ENCODE measurements at places on chromosomes 1 and 21. TPM values are rescaled to one million over a fixed set of nuclear protein-coding genes. Genes with fewer than 3 reads are reported as not detected.

DNA sequence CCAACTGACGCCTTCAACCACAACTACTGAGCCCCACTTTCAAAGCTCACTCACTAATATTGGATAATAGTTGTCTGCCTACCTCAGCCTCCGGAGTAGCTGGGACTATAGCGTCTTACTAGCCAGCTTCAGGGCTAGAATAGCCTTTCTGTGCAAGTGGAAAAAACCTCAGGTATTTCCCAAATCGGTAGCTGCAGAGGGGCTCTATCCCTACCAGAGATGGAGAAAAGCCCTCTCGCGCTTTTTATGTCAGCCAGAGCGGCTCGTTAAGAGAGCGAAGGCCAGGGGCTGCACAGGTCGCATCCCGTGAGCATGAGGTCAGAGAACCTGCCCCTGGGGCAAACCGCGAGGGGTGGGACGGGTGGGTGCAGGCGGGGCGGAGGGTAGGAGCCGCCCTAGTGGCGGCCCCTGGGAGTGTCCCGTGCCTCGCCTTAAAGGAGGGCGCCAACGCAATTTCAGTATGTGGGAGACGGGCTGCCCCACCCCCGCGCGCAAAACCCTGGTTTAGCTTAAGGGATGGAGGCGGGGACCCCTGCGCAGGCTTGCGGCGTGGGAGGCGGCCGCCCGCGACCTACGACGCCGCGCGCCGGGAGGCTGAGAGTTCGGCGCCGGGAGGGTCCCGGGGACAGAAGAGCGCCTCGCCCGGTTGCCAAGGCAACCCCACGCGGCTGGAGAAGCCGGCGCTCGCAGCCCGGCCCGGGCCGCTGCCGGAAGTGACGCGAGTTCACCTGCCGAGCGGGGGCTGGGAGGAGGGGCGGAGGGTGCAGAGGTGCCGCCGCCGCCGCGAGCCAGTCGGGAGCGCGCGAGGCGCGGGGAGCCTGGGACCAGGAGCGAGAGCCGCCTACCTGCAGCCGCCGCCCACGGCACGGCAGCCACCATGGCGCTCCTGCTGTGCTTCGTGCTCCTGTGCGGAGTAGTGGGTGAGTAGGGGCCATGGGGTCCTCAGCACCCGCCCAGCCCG lies at the start of gene CXADR:
CXADR (plus strand) TSS at position 791 of the 961 bp plus-strand sequence; CDS start at position 878, 87 bp downstream.
- no peaks in the 10 kb centered on the region for H3K36me3 ChIP-seq
- peaks cover 14% of the 10 kb centered on the region for H3K27me3 ChIP-seq
- peak; percentile 88 for DNase-seq

GRCh38 chr21:46063227-46063626 lies 34.7 kb upstream of the COL6A2 start:
- H3K27me3 ChIP-seq, result no peaks in the 10 kb centered on the region
- no peaks in the 10 kb centered on the region for H3K36me3 ChIP-seq
- no peak overlapping the region for H3K4me3 ChIP-seq
- no peak overlapping the region for H3K27ac ChIP-seq
- H3K4me1 ChIP-seq, result no peaks in the 10 kb centered on the region

The CD58 gene
- 51.2 TPM for total RNA-seq

DNA sequence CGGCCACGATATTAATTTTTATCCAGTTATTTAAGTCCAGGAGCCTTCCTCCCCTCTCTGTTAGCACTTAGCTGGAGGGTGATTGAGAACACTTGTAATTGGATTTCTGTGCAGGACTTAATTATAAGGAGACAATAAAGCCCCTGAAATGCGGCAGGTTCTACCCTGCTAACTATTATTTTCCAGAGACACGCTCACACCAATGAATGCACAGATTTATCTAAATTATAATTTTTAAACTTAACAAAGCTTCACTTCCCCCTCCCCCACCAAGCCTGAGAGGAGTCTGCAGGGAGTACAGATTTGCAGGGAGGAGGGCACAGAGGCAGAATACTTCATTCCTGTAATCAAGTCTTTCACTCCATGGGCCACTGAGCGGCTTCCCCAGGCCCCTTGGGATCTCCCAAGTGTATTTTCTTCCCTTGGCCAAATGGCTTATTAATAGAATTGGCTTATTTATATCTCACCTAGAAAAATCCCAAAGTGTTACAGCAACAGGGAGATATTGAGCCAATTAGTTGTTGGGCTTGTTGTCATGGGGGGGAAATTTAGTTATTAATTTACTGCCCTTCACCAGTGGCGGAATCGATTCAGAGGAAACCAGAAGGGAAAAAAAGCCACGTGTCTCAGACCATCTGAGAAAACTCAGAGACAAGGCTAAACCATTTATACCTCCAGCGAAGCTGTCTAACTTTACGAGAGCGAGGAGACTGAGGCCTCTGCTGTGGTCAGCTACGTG lies 99.0 kb upstream of the CD34 start:
- no peaks in the 10 kb centered on the region for H3K27me3 ChIP-seq
- no peaks in the 10 kb centered on the region for H3K36me3 ChIP-seq
- no peak overlapping the region for H3K4me3 ChIP-seq
- no peak overlapping the region for H3K27ac ChIP-seq

GRCh38 chr1:209023790-209024189 lies 559.7 kb upstream of the CAMK1G start:
- no peaks in the 10 kb centered on the region for H3K27me3 ChIP-seq
- H3K27ac ChIP-seq, result no peak overlapping the region
- no peak for DNase-seq

DNA sequence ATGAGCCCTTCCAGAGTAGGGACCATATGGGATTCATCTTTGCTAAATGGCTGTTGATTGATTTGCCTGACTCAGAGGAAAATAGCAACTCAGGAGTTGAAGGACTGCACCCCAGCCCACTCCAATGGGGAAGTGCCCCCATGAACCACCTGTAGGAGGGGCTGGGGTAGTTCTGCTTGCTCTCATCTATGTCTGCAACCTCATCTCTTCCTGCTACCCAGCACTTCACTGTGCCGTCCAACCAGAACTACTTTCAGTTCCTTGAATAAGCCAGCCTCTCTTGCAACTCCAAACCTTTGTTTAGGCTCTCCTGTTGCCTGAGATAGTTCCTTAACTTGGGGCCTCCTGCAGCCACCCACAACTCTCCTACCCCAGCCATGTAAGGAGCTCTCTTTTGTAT lies 26.6 kb downstream of the BEND5 start:
- no peak overlapping the region for H3K27ac ChIP-seq
- DNase-seq, result no peak
- H3K4me3 ChIP-seq, result no peak overlapping the region

DNA sequence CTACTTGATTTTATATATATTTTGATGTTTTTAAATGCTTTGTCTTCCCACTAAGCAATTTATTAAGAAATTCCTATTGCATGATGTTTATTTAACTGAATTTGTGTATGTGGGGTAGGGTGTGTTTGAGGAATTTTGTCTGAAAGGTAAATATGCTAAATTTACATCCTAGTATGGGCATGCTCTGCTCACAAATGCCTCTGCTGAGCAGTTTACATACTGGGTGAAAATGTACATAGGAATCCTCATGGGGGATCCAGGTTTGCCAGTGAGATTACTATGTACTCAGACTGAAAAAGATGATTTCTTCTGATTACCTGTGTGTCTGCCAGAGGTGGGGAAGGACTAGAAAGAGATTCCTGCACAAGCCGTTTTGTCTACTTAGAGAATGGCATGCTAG lies 126.6 kb downstream of the DISP1 start:
- H3K4me1 ChIP-seq, result peaks cover 4% of the 10 kb centered on the region
- no peak overlapping the region for H3K4me3 ChIP-seq

DNA sequence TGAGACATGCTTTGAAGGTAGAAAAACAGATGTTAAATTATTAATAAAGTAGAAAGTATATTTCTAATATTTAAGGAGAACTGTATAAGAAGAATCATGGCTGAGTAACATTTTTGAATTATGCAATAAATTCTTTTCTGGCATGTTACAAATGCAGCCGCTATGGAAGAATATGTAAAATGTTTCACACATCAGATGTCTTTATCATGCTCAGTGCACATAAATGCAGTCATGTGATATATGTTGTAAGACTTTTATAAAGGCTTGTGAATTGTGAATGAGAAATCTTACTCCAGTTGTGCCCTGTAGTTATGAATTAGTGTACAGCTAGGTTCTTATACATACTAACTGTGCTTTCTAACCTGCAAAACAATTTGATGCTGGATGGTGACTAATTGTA lies 53.5 kb downstream of the LRRC8B start:
- H3K27ac ChIP-seq, result no peak overlapping the region
- no peak overlapping the region for H3K4me3 ChIP-seq
- no peak for DNase-seq
- H3K27me3 ChIP-seq, result no peaks in the 10 kb centered on the region
- H3K36me3 ChIP-seq, result peaks cover 17% of the 10 kb centered on the region
- H3K4me1 ChIP-seq, result no peaks in the 10 kb centered on the region

The TIAM1 gene
- total RNA-seq, result 31.9 TPM

- H3K27me3 ChIP-seq, result no peaks in the 10 kb centered on the region
- H3K4me1 ChIP-seq, result no peaks in the 10 kb centered on the region
- DNase-seq, result no peak
- no peak overlapping the region for H3K27ac ChIP-seq
- H3K4me3 ChIP-seq, result no peak overlapping the region
Measured at GRCh38 chr1:55188909-55189308, 26.3 kb downstream of the USP24 start.

The F13B gene
- not detected for total RNA-seq

- H3K4me3 ChIP-seq, result no peak overlapping the region
- no peak overlapping the region for H3K27ac ChIP-seq
- no peak for DNase-seq
Measured at GRCh38 chr1:107698161-107698560, 266.8 kb downstream of the VAV3 start.

The MYOM3 gene
- total RNA-seq, result not detected

DNA sequence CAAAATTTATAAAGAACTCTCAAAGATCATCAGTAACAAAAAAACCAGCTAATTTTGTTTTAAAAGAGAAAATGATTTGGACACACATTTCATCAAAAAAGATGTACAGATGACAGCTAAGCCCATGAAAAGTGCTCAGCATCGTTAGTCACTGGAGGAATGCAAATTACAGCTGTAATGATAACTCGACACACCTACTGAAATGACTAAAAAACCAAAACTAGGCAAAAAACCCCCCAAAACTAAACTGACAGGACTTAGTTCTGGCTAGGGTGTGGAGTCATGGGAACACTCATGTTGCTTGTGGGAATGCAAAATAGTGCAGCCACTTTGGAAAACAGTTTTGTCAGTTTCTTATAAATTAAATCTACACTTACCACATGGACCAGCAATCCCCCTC lies 59.5 kb downstream of the CNIH3 start:
- H3K4me1 ChIP-seq, result no peaks in the 10 kb centered on the region
- no peaks in the 10 kb centered on the region for H3K36me3 ChIP-seq
- H3K4me3 ChIP-seq, result no peak overlapping the region

GRCh38 chr21:16243396-16243795 lies 513.6 kb downstream of the USP25 start:
- H3K4me1 ChIP-seq, result no peaks in the 10 kb centered on the region
- no peak overlapping the region for H3K4me3 ChIP-seq
- H3K36me3 ChIP-seq, result no peaks in the 10 kb centered on the region
- H3K27me3 ChIP-seq, result no peaks in the 10 kb centered on the region
- H3K27ac ChIP-seq, result no peak overlapping the region

Data from upper lobe of left lung (tissue), 6 donors.